Brain (organoid and tissue), 16 donors: ENCODE measurements at places on chromosomes 3 and 15.

DNA sequence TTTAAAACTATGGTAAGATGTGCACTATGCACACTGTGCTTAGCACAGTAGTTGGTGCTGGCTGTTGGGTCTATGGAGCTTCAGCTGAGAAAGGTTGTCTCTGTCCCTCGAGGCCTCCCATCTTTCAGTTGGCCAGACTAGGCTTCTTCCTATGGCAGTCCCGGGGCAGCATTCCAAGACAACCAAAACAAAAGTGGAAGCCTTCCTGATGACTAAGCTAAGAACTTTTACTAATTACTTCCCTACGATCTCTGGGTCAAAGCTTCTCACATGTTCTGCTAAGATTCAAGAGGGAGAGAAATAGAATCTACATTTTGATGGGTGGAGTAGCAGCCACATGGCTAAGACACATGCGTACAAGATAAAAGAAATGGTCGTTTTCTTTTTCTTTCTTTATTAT is 342.8 kb downstream of the TUSC7 start:
- no peak for DNase-seq

GRCh38 chr3:112805126-112805525 is 41.5 kb downstream of the CD200R1L start:
- no peak for DNase-seq

GRCh38 chr3:128011140-128011539 is 41.1 kb upstream of the SEC61A1 start:
- DNase-seq: peak; percentile 76

- DNase-seq: peak; percentile 56
These were observed 14.3 kb downstream of the TPM1 start for GRCh38 chr15:63056829-63057228.

DNA sequence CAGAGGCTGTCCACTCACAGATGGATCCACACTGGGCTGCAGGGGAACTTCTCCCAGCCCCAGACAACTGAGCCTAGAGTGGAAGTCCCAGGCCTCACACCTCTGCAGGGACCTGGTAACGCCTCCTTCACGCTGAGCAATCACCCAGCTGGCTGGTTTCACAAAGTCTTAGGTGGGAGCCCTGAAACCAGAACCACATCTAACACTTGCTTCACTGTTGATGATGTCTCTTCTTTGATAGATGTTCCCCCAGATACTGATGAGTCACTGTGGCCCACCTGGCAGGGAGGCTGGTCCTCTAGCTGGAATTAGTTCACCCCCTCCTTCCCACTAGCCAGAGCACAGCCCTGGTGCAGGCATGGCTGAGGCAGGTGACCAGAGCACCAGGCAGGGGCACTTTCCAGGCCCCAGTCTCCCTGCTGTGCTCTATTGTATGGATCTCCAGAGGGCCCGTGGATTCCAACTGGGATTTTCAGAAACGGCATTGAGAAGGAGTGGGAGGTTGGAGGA is 33.5 kb downstream of the MYL3 start:
- no peak for DNase-seq

GRCh38 chr3:53168175-53168923 is 7.3 kb downstream of the PRKCD start:
- no peak for DNase-seq

DNA sequence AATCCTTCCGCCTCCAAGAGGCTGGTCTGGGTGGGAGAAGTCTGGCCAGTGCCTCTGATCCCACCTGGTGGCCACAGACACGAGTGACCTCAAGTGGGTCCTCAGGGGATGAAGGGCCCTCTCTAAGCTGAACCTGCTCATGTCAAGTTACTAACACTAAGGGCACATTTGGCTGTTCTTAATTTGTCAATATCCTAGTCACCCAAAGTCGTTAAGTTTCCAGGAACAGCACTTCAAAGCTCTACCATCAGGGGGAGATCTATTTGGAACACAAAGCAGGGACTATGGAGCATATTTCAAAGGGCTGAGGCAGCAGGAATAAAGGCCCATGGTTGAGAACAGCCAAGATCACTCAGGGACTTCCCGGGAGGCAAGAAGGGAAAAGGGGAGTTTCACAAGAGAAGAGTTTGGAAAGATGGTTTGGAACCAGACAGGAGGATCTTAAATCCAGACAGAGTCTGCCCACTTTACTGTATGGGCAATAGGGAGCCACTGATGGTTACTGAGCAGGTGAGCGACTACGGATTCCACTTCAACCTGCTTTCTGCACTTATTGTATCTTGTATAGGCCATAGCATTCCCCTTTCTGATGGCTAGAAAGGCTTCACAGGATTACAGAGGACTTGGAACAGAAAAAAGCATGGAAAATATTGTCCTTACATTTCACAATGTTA is 13.7 kb downstream of the OXTR start:
- no peak for DNase-seq

DNA sequence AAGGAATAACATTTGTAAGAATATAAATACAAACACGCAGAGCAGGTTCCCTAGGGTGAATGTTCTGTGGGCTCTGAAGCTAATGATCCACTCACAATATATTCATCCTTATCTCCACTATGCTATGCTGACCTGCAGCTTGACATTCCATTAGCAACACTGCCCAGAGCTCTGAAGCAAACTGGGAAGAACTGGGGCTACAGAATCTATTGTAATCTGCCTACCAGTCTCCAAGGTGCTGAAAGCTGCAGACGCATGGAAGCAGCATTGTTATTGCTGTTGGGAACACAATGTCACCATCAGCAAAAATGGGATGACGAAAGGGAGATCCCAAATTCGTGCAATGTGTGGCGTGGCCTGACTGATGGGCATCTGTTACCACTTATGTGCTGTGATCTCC is 316.7 kb upstream of the RORA start:
- no peak for DNase-seq

- peak; percentile 3 for DNase-seq
These were observed 327.3 kb upstream of the GBE1 start for GRCh38 chr3:82088749-82089148.

DNA sequence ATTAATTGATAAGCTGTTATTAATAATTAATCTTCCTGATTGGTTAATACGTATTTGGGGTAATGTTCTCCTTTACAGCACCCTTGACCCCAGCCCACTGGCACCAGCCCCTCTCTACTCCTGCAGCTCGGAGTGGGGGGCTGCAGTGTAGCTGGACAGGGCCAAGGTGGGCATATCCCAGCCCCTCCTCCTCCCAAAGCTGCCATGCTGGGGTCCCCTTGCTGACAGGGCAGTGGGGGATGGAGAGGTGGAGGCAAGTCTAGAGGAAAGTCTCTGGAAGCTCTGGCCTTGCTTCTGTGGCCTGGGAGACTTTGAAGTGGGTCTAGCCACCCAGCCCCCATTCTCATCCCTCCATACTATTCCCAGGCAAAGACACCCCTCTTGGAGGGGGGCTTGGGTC is 35.8 kb downstream of the HCN4 start:
- no peak for DNase-seq

- no peak for DNase-seq
These were observed 63.9 kb upstream of the GATA2 start for GRCh38 chr3:128556907-128557306.

GRCh38 chr3:41742121-41742520 is 219.8 kb downstream of the ULK4 start:
- no peak for DNase-seq

GRCh38 chr3:149466192-149466591 is 8.3 kb upstream of the TM4SF4 start:
- DNase-seq: no peak

DNA sequence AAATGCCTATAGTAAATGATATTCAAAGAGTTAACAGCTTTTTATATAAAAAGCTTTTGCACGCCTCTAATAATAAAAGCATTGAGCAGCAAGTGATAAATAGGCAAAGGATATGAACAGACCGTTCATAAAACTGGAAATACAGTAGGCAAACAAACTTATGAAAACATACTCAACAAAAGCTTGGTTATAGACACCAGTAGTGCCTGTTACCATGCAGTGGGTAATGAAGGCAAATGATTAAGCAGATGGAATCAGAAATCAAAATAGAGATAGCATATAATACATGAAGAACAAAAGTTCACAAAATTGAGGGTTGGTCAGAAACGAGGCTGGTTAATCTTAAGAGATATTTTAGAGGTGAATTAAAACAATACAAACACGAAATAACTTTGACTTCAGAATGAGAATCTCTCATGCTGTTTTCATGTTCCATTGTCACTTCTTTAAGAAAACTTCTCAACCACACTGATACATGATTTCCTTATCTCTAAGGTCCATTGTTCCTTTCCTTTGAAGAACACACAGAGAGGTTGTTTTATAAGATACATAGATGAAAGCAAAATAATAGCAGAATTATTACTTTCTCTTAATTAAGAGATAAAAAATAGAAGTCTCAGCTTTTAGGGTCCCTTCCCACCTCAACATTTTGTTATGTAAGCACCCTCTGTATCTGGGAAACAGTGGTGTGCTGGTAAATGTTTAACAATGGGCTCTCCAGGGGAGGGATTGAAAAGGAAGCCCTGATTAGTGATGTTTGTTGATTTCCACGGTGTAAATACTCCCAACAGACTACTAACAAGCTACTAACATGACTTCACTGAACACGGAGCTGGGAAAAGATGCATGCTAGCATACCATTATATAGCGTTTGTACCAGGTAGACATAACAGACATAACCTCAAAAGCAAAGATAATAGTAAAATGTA is 12.6 kb downstream of the RASGRP1 start:
- DNase-seq: no peak

DNA sequence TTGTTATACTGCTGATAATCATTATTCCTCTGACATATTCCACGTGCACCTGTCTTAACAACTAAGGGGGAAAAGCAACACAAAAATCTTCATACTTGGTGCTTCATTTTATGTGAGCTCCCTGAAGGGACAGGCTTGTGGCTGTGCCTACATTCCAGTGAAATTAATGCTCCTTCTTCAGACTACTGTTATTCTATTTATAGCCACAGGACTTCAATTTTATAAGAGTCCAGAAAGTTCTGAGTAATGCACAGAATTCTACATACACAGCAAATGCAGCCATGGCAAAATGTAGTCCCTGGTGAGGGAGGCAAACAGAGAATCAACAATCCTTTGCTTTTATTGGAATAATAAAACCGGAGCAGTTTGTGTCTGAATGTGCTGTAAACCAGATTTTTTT is 417.1 kb downstream of the RBMS3 start:
- DNase-seq: no peak

DNA sequence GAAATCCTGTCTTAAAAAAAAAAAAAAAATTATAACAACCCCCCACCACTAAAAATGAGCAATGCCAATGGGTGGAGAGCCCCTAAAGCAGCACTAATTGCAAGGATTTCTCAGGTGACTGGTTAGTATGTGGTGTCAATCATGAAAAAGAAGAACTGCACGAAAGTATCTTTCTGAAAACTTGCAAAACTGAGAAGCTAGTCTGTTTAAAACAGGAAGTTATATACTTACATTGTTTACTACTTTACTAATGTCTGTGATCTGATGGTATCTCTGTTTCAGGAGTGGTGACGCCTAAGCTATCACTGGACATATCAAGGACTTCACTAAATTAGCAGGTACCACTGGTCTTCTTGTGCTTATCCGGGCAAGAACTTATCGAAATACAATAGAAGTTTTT is at the start of gene CCR3:
CCR3 (plus strand) TSS at position 341 of the 400 bp plus-strand sequence. CDS start 22,699 bp downstream, outside the sequence.
- DNase-seq: no peak

DNA sequence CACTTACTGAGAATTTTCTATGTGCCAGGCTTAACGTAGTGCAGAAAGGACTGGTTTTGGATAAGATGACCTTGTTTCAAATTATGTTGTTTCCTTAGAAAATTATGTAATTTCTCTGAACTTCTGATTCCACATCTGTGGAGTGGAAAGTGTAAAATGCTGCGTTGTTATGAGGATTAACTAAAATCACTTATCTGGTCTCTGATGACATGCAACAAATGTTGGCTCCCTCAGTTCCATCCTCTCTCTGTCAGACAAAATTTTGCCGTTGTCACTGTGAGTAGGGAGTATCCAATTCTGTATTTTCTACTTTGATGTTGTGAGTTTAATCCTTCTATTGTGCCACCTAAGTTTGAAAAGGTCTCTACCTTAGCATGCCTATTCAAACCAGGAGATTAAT is 175.5 kb downstream of the KCNMB2 start:
- no peak for DNase-seq

GRCh38 chr15:63892794-63893441 is 59.2 kb upstream of the HERC1 start:
- no peak for DNase-seq

GRCh38 chr3:120602682-120603081 is 6.5 kb downstream of the NDUFB4 start:
- DNase-seq: no peak

GRCh38 chr3:143237077-143237627 is 117.6 kb downstream of the CHST2 start:
- peak; percentile 56 for DNase-seq

- no peak for DNase-seq
These were observed 305.6 kb downstream of the LSAMP start for GRCh38 chr3:116139641-116140040.

DNA sequence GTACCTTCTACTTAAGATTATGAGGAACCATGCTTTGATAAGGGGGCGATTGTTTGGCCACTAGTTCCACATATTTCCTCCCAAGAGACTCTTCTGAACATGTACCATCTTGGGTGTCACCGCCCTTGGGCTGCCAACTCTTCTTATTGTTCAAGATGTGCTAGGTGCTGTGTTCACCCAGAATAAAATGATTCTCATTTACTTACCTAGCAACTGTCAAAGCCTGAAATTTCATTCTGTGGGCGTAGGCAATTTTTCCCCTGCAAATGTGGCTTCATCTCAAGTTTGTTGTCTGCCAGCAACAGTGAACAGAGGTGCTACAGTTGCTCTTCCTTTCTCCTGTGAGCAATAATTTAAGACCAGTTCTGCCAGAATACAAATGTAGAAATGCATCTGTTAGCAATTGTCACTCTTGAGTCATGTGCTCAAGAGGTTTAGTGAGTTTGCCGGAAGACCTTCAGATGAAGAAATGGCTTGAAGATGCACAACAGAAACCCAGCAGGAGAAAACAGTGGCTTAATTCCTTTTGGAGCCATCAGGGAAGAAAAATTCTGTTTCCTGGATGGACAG is 41.3 kb upstream of the RARB start:
- DNase-seq: no peak

DNA sequence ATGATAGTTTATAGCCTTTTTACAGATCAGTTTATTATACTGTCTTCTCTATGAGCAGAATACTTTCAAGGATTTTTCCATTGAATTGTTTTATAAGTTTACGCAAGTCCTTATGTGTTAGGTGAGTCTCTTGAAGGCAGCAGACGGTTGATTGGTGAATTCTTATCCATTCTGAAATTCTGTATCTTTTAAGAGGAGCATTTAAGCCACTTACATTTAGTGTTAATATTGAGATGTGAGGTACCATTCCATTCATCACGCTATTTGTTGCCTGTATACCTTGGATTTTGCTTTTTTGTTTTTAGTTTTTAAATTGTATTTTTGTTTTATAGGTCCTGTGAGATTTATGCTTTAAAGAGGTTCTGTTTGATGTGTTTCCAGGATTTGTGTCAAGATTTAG is 32.5 kb upstream of the VEPH1 start:
- DNase-seq: no peak
